KBM-7 (cell line): ENCODE measurements at places on chromosomes 6 and 20.

- no peak for DNase-seq
These were observed 38.0 kb downstream of the RTN4IP1 start for GRCh38 chr6:106591111-106591825.

DNA sequence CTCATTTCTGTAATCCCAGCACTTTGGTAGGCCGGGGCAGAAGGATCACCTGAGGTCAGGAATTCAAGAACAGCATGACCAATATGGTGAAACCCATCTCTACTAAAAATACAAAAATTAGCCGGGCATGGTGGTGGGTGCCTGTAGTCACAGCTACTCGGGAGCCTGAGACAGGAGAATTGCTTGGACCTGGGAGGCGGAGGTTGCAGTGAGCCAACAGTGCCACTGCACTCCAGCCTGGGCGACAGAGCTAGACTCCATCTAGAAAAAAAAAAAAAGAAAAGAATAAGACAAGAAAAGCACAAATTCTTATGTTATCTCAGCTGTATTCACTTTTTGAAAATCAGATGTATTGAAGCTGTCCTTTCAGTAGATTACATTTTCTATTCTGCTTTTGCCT lies 289.4 kb downstream of the GRIK2 start:
- DNase-seq: no peak

DNA sequence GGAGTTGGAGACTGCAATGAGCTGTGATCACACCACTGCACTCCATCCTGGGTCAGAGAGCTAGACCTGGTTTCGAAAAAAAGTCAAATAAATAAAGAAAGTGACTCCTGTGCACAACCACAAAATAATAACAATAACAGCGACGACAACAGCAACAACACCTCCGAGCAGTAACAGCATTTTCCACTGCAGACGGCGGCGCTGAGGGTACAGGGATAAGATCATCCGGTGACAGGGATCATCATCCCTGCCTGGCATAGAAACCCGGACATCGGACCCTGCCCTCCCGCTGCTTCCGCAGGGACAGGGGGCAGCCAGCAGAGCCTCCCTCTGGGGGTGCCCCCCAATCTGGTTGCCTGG lies 11.5 kb downstream of the SRXN1 start:
- no peak for DNase-seq

DNA sequence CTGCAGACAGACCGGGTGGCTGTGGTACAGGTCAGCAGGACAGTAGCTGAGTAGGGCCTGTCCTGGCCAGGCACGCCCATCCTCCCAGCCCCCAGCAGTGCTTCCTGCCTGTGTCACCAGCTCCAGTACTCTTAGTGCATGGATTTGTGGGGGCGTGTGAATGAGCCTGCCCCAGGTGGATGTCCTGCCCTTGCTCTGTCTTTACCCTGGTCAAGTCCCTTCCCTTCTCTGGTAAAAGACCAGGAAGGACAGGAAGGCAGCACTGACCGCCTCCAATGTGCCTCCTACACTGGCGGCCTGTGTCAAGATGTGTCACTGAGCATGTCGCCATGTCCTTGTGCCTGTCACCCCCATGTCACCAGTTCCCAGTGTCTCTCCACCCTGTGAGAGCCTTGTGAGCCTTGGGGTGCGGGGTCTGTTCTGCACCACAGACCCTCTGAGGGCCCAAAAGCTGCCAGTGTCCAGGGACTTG lies 11.9 kb downstream of the TEAD3 start:
- DNase-seq: no peak

DNA sequence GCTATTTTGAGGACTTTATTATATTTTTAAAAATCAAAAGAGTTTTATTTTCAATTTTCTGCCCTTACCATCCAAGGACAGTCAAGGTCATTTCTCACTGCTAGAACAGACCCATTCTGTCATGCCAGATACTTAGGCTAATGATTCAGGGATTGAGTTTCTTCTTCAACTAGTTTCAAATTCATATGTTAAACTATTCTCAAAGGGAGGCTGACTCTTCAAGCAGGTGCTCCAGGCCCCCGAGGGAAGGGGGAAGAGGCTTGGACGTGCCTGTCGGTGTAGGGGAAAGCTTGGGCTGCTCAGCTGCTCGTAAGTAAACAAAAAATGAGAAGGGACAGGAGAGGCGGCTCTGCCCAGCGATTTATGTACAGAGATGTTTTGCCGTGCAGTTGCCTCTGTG lies 69.4 kb upstream of the MYLIP start:
- DNase-seq: no peak

- no peak for DNase-seq
These were observed 1001.7 kb downstream of the HACE1 start for GRCh38 chr6:103858003-103858402.
